ENCODE measurements at places on chromosomes 4 and X.
A peak's percentile ranks its signal among the peaks of the same experiment; 100 is the strongest.

- H3K4me3 ChIP-seq, result no peak overlapping the region
- no peaks in the 10 kb centered on the region for H3K4me1 ChIP-seq
- H3K27ac ChIP-seq, result no peak overlapping the region
- H3K27me3 ChIP-seq, result no peaks in the 10 kb centered on the region
- DNase-seq, result no peak
- H3K36me3 ChIP-seq, result no peaks in the 10 kb centered on the region
Measured at GRCh38 chrX:119539872-119540271, 25.3 kb downstream of the STEEP1 start.

DNA sequence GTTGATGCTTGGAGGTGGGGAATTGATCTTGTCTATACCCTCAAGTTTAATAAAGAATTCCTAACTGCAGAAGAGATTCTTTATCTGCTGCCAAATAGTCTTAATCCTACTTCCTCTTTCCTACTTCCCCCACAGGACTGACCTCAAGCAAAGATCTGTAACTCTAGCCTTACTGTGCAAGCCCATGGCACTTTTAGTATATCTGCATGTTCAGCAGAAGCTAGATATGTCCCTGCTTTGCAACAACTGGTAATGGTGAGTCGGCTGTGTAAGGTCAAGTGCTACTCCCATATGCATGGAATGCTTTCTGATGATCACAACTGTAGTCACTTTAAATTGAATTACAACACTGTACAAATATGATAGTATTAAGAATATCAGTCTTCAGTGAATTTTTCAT lies 26.3 kb upstream of the PDS5A start:
- DNase-seq, result no peak
- no peak overlapping the region for H3K27ac ChIP-seq
- H3K27me3 ChIP-seq, result no peaks in the 10 kb centered on the region
- H3K4me1 ChIP-seq, result no peaks in the 10 kb centered on the region
- H3K36me3 ChIP-seq, result no peaks in the 10 kb centered on the region
- H3K4me3 ChIP-seq, result no peak overlapping the region

DNA sequence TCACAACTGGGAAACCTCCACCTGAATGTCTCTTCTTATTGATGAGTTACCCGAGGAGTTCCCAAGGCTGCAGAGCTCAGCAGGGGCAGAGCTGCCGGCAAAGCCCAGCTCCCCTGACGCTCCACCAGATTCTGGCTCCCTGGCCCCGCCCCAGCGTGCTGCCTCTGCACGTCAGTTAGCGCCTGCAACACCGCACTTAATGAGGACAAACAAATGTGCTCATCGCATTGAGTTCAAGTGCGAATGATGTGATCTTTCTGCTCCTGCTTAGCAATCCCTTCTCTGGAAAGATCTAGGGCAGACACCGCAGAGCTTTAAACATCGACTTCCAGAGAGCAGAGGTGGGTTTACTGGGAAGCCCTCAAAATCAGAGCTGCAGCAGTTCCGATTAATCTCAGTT lies 55.5 kb upstream of the FBXW7 start:
- DNase-seq, result peak; percentile 58
- no peak overlapping the region for H3K27ac ChIP-seq
- no peaks in the 10 kb centered on the region for H3K27me3 ChIP-seq
- H3K4me1 ChIP-seq, result no peaks in the 10 kb centered on the region

DNA sequence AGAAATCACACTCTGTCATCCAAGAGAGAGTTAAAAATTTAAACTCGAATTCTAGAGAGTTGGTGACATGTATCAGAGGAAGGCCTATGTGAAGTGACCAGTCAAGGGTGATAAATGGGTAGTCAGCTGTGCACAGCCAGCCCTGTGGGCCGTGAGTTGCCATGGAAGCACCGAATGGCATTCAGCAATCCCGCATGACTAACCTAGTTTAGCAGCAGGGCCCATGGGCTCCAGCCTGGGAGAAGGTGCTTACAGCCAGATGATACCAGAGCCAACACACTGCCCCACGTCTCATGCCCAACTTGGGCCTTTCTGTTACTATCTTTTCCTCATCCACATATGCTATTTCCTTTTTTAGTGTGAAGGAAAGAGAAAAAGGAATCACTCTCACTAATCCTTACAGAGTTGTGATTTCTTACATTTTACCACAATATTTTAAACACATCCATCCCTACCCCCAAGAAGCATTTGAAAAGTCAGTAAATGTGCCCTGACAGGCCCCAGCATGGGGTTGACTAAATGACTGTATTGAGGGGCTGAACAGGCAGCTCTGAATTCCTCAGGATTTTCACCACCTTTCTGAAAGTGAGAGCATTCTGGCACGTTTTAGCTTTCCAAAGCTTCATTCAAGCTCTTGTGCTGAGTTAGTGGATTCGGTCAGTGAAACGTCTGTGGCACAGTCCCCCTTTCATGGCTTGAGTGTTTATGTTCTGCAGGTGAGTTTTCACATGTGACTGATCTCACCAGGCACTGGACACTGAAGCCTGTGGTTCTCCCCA lies 104.2 kb downstream of the AFF1 start:
- H3K27me3 ChIP-seq, result no peaks in the 10 kb centered on the region
- no peaks in the 10 kb centered on the region for H3K36me3 ChIP-seq
- H3K4me3 ChIP-seq, result no peak overlapping the region
- peak overlapping the region; percentile 22 for H3K27ac ChIP-seq
- no peaks in the 10 kb centered on the region for H3K4me1 ChIP-seq
- no peak for DNase-seq

DNA sequence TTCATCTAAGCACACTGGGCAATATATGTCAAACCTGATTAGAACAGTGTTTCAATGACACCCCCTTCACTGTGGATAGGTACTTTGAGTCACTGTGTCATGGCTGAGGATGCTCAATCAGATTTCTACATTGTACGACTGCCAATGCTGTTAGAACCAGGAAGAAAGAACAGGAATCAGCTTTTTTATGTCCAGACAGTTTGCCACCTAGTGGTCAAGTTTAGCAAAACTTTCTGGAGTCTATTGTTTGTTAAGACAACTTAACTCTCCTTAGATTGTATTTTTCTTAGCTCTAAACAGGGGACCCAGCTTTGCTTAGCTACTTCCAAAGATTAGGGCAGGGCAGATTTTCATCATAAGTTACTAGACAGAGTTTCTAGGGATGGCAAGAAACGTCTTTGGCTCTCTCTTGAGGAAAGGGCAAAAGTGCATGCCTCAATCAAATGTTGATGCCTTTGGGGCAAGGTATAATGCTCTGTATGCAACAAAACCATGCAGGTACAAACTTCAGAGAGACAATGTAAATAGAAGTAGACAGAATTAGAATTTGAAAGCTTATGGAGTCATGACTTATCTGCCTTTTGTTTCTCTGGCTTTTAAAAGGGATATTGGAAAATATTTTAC lies 40.5 kb upstream of the BMP3 start:
- no peaks in the 10 kb centered on the region for H3K4me1 ChIP-seq
- no peaks in the 10 kb centered on the region for H3K36me3 ChIP-seq
- DNase-seq, result no peak
- H3K4me3 ChIP-seq, result no peak overlapping the region
- H3K27ac ChIP-seq, result no peak overlapping the region
- no peaks in the 10 kb centered on the region for H3K27me3 ChIP-seq

GRCh38 chr4:137648531-137648930 lies 116.2 kb upstream of the PCDH18 start:
- H3K36me3 ChIP-seq, result no peaks in the 10 kb centered on the region
- no peak overlapping the region for H3K4me3 ChIP-seq
- no peak for DNase-seq
- no peaks in the 10 kb centered on the region for H3K27me3 ChIP-seq

DNA sequence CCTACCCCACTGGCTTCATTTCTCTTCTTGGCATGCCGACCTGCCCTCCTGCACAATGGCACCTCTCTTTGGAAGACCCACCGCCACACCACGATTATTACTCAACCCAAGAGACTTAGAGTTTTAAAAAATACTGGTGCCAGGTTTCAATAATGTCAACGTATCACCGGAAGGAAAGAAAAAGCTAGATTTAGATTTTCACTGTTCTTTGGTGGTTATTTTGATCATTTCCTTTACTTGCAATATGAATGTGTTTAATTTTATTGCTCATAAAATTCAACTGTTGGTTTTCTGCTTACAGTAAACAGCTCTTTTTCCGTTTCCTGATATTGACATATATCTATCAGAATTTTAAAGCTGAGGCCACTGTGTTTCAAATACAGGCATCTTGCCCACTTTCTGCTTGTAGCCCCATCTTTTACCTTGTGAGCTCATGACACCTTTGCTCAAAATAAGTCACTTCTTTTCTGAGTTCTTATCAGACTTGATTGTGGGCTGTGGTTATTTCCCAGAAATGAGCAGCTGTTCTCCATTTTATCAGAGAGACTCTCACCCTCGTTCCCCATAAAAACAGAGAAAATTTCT lies 439.1 kb downstream of the INPP4B start:
- no peaks in the 10 kb centered on the region for H3K4me1 ChIP-seq
- peak overlapping the region; percentile 68 for H3K27ac ChIP-seq
- H3K4me3 ChIP-seq, result no peak overlapping the region
- H3K27me3 ChIP-seq, result no peaks in the 10 kb centered on the region
- H3K36me3 ChIP-seq, result no peaks in the 10 kb centered on the region

DNA sequence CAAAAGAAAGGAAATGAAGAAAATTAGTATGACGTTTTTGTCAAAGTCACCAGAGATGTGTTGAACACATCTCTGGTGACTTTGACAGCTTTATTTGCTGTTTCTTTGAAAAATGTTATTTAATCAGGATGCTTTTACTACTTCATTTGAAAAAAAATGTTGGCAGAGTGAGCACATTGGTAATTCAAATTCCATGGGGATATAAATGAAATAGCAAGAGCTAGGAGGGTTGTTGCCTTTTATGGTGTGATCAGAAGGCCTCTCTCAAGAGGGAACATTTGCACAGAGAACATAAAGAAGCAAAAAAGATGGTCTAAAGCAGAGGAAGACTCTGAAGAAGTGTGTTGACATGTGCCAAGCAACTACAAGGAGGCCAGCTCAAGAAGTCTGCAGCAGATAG lies 46.6 kb upstream of the CXCL8 start:
- H3K4me1 ChIP-seq, result no peaks in the 10 kb centered on the region
- no peaks in the 10 kb centered on the region for H3K36me3 ChIP-seq
- H3K27me3 ChIP-seq, result no peaks in the 10 kb centered on the region
- DNase-seq, result no peak
- H3K27ac ChIP-seq, result no peak overlapping the region
- H3K4me3 ChIP-seq, result no peak overlapping the region

- peak within 1 kb of the TSS; percentile 23 for H3K4me3 ChIP-seq
- no peak within 1 kb of the TSS for H3K27ac ChIP-seq
- H3K36me3 ChIP-seq, result no peaks in the 10 kb centered on the region
- H3K27me3 ChIP-seq, result no peaks in the 10 kb centered on the region
- H3K4me1 ChIP-seq, result no peaks in the 10 kb centered on the region
Measured at GRCh38 chrX:86148024-86148511, at the start of gene DACH2. Gene DACH2 (plus strand): TSS chrX:86148451.
